ENCODE measurements at places on chromosomes 2 and 18.
A peak's percentile ranks its signal among the peaks of the same experiment; 100 is the strongest.

GRCh38 chr2:170052151-170052550, 125.8 kb upstream of the MYO3B start:
- no peak for DNase-seq

DNA sequence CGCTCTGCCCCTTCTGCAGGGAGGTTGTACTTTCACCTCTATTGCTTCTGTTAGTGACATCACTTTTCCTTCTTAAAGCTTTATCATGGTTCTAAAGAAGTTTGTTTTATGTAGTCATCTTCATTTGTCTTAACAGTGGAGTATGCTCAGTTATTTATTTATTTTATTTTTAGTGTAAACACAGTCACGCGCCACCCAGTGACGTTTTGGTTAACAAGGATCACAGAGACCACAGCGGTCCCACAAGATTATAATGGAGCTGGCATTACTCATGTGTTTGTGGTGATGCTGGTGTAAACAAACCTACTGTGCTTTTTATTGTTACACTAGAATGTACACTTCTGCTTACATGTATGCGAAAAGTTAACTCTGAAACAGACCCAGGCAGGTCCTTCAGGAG, 89.9 kb downstream of the SOX11 start:
- no peak for DNase-seq

- DNase-seq: no peak
These were observed 104.4 kb downstream of the ASXL3 start for GRCh38 chr18:33682436-33682835.

- DNase-seq: peak; percentile 88
These were observed at the start of gene TP53I3 for GRCh38 chr2:24084386-24085199. Gene TP53I3 (minus strand): TSS chr2:24084834. CDS start chr2:24084326, 508 bp downstream.

- no peak for DNase-seq
These were observed 45.8 kb downstream of the PSMG2 start for GRCh38 chr18:12748671-12749070.

DNA sequence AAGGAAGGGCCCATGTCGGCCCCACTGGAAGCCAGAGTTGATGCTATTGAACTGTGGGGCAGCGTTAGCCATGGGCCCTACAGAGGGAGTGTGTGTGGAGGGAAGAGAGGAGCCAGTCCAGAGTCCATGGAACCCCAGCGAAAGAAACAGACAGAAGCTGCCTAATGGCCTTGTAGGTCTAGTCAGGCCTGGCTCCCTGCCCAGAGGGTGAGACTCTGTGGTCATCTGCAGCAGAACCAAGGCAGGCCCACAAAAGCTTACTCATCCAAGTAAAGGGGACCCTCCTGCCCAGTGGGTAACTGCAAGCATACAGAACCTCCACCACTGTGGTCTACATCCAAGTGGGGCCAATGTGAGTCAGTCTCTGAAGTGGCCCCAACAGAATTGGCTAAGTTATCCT, 439.8 kb downstream of the TGIF1 start:
- DNase-seq: no peak

- no peak for DNase-seq
These were observed 105.9 kb downstream of the RBMS1 start for GRCh38 chr2:160387558-160388262.

DNA sequence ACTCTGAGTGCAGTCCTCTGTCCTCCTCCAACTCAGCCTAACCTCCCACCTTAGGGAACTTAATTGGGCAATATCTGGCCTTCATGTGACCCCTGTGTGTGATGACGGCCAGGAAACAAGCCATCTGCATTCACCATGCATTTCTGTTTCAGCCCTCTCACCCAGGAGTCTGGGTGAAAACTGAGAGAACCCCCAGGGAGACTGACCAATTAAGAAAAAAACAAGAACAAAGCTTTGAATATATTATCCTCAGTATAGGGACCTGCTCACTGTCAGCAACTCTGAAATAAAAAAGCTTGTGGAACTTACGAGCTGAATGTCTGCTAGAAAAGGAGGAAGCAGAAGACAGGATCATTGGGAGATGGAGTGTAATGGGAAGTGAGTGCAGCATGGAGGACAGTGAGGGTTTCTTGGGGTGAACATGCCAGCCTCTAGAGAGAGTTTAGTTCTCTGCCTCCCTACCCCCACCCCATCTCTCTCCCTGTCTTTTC, 9.5 kb downstream of the MAPRE2 start:
- DNase-seq: no peak

- no peak for DNase-seq
These were observed 961 bp downstream of the RBM43 start for GRCh38 chr2:151260573-151261230.

DNA sequence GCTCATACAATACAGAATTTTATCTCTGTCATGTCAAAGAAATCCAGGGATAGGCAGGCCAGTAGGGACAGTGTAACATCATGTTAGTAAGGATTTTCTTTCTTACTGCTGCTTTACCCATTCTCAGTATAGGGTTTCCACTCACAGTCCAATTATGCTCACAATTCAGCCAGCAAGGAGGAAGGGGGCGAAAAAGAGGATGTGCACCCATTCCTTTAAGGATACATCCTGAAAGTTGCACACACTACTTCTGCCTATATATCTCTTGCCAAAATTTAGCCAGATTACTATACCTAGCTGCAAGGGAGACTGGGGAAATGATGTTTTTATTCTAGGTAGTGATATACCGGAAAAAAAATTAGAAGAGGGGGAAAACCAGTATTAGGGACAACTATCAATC, 66.1 kb downstream of the BAZ2B start:
- DNase-seq: no peak

DNA sequence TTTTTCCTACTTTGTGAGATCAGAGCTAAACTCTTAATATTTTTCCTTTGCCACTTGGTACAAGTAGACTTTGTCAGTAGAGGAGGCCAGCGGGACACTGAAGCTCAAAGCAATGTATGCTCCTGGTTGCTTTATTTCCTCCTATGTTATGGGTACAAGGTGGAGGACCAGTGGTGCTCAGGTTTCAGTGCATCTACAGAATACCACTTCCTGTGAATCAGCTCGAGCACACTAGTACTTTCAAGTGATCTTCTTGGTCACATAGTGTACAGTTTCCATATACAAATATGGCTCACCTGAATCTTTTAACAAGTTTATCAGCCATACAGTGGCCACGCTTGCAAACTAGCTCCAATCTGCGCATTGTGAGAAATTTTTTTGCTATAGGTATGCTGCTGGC, 1674.8 kb upstream of the TMEFF2 start:
- no peak for DNase-seq

GRCh38 chr2:143284087-143284675, 155.0 kb downstream of the ARHGAP15 start:
- DNase-seq: no peak

DNA sequence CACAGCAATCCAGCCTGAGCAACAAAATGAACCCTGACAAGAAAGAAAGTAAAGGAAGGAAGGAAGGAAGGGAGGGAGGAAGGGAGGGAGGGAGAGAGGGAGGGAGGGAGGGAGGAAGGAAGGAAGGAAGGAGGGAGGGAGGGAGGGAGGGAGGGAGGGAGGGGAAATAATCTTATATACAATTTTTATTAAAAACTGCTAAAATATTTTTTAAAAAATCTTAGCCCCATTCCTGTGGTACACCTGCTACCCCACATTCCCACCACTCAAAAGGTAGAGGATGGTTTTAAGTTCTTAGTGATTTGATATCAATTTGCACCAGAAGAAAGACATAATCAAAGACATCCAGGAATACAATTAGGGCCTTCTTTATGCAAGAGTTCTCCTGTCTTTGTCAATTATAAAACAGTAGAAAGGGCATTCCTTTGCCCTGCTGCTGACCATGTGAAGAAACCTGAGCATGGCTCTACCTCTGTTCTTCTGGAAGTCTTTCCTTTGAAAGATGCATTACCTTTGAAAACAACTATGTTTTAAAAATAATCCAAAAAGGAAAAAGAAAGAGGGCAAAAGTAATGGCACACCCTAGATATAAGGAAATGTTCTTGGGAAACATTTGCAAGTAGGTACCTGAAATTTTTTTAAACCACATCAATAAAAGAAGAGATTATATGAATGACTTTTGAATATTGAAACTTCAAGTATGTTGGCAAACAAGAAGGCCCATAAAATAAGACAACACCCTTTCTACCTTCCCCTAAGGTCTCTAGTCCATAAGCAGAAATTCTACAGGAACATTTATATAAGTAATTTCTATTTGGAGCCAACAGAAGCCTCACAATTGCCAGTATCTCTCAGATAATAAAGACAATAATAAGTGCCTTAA, 33.7 kb upstream of the ACVR2A start:
- DNase-seq: no peak

- no peak for DNase-seq
These were observed 1452.6 kb upstream of the ACVR2A start for GRCh38 chr2:146392186-146392585.

DNA sequence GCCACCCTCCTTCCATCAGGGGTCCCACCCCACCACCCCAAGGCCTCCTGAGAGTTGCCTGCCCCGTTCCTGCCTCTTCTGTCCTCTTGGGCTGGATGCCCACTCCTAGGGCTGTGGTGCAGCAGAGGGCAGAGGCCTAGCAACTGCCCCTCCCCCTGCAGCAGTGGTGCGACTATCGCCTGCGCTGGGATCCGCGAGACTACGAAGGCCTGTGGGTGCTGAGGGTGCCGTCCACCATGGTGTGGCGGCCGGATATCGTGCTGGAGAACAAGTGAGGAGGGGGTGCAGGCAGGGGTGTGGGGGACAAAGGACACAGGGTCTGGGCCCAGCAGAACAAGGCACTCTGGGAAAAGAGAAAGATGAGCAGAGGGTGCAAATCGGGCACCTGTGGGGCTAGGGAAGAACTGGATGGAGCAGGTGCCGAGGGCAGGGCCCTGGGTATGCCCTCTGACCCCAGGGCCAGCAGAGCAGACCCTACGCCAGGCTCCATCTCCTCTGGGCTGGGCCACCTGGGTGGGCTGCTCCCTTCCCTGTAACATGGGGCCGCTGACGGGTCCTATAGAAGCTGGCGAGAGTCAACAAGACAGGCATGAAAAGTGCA, 1.0 kb downstream of the CHRNG start:
- no peak for DNase-seq

GRCh38 chr18:78772360-78773302, 207.0 kb upstream of the SALL3 start:
- no peak for DNase-seq

DNA sequence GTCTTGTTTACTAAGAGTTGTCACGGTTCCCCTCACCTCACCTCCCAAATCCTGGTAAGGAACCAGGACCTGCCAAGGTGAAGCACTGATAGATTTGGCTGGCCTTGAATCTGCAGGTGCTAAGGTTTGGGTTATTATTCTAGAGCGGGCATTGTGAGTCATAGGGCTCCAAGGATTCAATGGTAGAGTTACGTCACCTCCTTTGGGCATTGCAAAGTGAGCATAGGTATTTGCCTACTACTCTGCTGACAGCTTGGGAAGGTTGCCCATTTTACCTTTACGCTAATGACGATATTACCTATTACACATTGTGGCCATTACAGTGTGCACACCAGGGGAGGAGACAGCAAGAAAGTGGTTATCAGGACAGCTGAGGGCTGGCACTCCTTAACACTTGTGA, 59.3 kb downstream of the SETBP1 start:
- DNase-seq: no peak

GRCh38 chr18:75213611-75214331, 3.2 kb downstream of the TSHZ1 start:
- DNase-seq: no peak

DNA sequence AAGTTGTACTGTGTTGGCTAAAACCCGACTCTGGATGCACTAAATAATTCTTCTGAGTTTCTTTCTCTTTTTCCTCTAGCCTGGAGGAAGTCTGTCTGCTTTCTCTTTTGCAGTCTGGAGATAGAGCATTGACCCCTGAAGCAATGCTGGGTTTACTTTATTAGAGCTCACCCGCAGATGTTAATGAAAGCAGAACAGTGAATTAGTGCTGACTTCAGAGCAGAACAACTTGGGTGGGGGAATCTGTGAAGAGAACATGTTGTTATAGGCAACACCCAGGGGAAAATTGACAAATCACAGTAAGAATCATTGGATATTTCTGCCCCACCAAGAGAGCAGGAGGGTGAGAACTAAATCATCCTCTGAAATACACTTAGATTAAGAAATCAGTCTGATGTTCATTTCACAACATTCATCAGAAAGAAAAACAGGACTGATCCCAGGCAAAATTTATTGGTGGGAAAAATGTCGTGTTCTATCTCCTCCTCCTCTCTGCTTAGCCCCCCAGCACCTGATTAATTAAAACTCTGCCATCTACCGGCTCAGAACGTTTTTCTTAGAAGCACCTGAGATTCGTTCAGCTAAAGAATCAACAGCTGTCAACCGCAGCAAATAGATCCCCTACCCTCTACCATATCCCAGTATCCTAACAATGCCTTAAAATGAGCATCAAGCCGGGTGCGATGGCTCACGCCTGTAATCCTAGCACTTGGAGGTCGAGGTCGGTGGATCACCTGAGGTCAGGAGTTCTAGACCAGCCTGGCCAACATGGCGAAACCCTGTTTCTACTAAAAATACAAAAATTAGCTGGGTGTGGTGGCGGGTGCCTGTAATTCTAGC, 165.1 kb downstream of the FMNL2 start:
- no peak for DNase-seq

GRCh38 chr18:43578706-43579105, 301.4 kb upstream of the SYT4 start:
- DNase-seq: no peak

DNA sequence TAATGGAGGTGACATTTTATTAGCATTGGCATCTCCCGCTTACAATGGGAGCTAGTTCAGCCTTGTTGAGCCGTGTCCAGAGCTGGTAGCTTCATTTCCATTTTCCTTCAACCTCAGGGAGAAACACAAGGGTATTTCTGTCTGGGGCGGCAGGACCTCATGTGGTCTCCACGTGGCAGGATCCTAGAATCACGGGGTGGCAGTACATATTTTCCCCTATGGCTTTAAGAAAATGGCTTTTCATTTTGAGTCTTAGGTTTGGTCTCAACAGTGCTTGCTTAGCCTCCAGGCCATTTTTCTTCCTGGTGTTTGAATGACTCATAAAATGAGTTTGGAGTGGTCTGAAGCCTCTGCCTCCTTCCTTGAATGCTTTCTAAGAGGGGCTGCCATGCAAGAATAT, 20.3 kb downstream of the CABLES1 start:
- no peak for DNase-seq

DNA sequence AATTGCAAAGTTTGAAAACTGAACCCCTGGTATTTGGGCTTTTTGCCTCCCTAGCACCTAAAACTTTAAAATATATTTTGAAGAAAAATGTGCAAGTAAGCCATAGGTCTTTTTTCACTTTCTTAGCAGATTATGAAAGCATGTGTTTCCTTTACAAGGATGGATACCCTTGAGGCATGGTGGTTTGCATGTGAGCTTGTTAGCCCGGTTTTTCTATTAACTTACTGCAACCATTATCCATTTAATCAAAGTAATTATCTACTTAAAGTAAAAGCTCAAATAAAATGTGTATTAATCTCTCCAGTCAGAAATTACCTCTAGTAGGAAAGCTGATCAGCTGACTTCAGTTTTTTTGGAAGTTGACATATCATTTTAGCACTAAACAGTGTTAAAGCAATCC, 140.6 kb downstream of the EML6 start:
- no peak for DNase-seq

GRCh38 chr18:48855422-48856377, 95.1 kb downstream of the SMAD7 start:
- no peak for DNase-seq

GRCh38 chr2:64807417-64807816, 153.7 kb upstream of the SERTAD2 start:
- DNase-seq: no peak

Measured in activated T-cell treated with anti-CD3 and anti-CD28 coated beads, Interleukin-2, amount 50 U/mL, for 1 hour (primary cell).